Smooth muscle cell of the umbilical artery (primary cell): ENCODE measurements at places on chromosomes 6 and 20. TPM values are rescaled to one million over a fixed set of nuclear protein-coding genes. Genes with fewer than 3 reads are reported as not detected.

DYNLT1 gene
- 54.0 and 63.5 TPM in 2 replicates for total RNA-seq

XKR7 gene
- total RNA-seq, result under 0.01 TPM in 1 of 2 replicates, not detected in the other

LY6G6C gene
- not detected in 2 replicates for total RNA-seq

FOXS1 gene
- total RNA-seq, result 1.1 and 1.2 TPM in 2 replicates

DEFB132 gene
- total RNA-seq, result not detected in 2 replicates

GHRH gene
- not detected in 2 replicates for total RNA-seq

C6orf58 gene
- 0.14 TPM in 1 of 2 replicates, not detected in the other for total RNA-seq

BPI gene
- not detected in 2 replicates for total RNA-seq

ERVFRD-1 gene
- total RNA-seq, result not detected in 2 replicates

ADGRF4 gene
- 0.23 and 1.2 TPM in 2 replicates for total RNA-seq

MRPL2 gene
- total RNA-seq, result 13.4 and 13.8 TPM in 2 replicates

ANKRD66 gene
- not detected in 2 replicates for total RNA-seq

FERMT1 gene
- 3.0 and 10.9 TPM in 2 replicates for total RNA-seq

SLC35F1 gene
- total RNA-seq, result not detected in 2 replicates

COL21A1 gene
- 0.05 and 0.30 TPM in 2 replicates for total RNA-seq

DACT2 gene
- not detected in 2 replicates for total RNA-seq

LHFPL5 gene
- not detected in 2 replicates for total RNA-seq

F13A1 gene
- total RNA-seq, result not detected in 2 replicates

NMBR gene
- not detected in 2 replicates for total RNA-seq

MSH5 gene
- 3.6 and 10.9 TPM in 2 replicates for total RNA-seq

NKAIN2 gene
- not detected in 2 replicates for total RNA-seq

GCNT2 gene
- 0.09 TPM in 1 of 2 replicates, not detected in the other for total RNA-seq

DNMT3B gene
- total RNA-seq, result 1.5 TPM in 2 replicates

DAAM2 gene
- total RNA-seq, result 1.2 and 1.4 TPM in 2 replicates

TMEM63B gene
- 25.5 and 56.4 TPM in 2 replicates for total RNA-seq

SMIM28 gene
- not detected in 2 replicates for total RNA-seq

PHF20 gene
- 24.6 and 34.0 TPM in 2 replicates for total RNA-seq

PRKN gene
- total RNA-seq, result 0.30 and 0.92 TPM in 2 replicates

ESR1 gene
- total RNA-seq, result under 0.01 and 0.05 TPM in 2 replicates

ARMH2 gene
- not detected in 2 replicates for total RNA-seq

TUBE1 gene
- 31.0 and 49.9 TPM in 2 replicates for total RNA-seq

SLC22A16 gene
- not detected in 2 replicates for total RNA-seq

CDSN gene
- not detected in 2 replicates for total RNA-seq

LRFN2 gene
- not detected in 2 replicates for total RNA-seq

LPIN3 gene
- total RNA-seq, result 5.9 and 7.0 TPM in 2 replicates

RIMS4 gene
- total RNA-seq, result not detected in 2 replicates

FKBP1C gene
- total RNA-seq, result 0.46 TPM in 1 of 2 replicates, not detected in the other

FABP7 gene
- not detected in 2 replicates for total RNA-seq

TMX4 gene
- 23.9 and 39.8 TPM in 2 replicates for total RNA-seq

XRN2 gene
- total RNA-seq, result 86.7 and 110 TPM in 2 replicates

ZDHHC14 gene
- total RNA-seq, result 2.1 and 5.8 TPM in 2 replicates

CDH22 gene
- total RNA-seq, result not detected in 2 replicates

THBD gene
- total RNA-seq, result 1.2 and 7.2 TPM in 2 replicates

MAFB gene
- total RNA-seq, result 0.14 and 0.30 TPM in 2 replicates

COL11A2 gene
- total RNA-seq, result 0.30 and 0.37 TPM in 2 replicates

HLA-DMB gene
- not detected in 2 replicates for total RNA-seq

PPP1R3G gene
- 1.5 TPM in 2 replicates for total RNA-seq

C6orf52 gene
- 0.30 TPM in 1 of 2 replicates, not detected in the other for total RNA-seq

RIN2 gene
- total RNA-seq, result 33.3 and 48.9 TPM in 2 replicates

NRM gene
- total RNA-seq, result 0.59 and 2.2 TPM in 2 replicates

PNISR gene
- total RNA-seq, result 70.1 and 72.8 TPM in 2 replicates

SIRPG gene
- total RNA-seq, result not detected in 2 replicates

FAM83C gene
- total RNA-seq, result not detected in 2 replicates

C20orf141 gene
- total RNA-seq, result not detected in 2 replicates

CD109 gene
- total RNA-seq, result 22.0 and 58.7 TPM in 2 replicates

KHDC1 gene
- 3.0 and 3.3 TPM in 2 replicates for total RNA-seq
